ENCODE measurements at places on chromosomes 7 and 10.

- DNase-seq = no peak
Measured at GRCh38 chr7:37052705-37053104, 328.4 kb upstream of the AOAH start.

- no peak for DNase-seq
Measured at GRCh38 chr7:28121496-28121895, 59.1 kb downstream of the JAZF1 start.

GRCh38 chr10:78290131-78290750 is 256.6 kb downstream of the RPS24 start:
- no peak for DNase-seq

- DNase-seq = no peak
Measured at GRCh38 chr10:77932016-77932715, 5.6 kb upstream of the DLG5 start.

DNA sequence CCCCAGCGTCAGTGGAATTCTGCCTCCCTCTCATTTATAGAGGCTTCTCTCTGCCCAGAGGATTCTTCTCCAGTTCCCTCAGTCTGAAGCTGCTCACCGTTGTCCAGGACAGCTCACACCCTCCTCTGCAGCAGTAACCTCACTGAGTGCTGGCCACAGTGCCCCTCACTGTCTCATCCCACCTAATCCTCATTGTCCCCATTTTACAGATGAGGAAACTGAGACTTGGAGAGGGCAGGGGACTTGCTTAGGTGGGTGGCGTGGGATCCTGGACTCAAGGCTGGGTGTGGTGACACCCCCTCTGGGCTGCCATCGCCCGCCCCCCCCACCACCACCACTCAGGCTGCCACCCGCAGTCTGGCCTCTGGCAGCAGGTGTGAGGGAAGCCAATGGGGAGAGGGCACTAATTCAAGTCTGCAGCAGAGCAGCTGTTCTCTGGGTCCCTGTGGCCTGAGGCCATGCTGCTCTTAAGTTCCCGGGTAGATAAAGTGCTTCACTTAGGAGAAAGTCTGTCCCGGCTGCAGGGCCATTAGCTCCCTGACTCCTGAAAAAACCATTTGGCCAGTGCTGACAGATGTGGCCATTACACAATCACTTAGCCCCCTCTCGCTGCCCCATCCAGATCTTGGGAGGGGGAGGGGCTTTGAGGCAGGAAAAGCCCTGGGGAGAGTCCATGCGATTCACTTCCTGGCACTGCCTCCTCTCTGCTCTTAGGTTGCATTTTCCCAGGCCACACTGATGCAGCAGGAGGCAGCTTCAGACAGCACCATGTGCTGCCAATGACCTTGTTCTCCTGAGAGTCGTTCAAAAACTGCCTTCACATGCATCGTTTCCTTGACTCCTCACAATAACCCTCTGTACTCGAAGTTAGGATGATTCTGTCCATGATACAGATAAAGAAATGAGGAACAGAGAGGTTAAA is 36.3 kb downstream of the DRGX start:
- DNase-seq = no peak

- no peak for DNase-seq
Measured at GRCh38 chr10:103192451-103193106, 493 bp downstream of the NT5C2 start.

DNA sequence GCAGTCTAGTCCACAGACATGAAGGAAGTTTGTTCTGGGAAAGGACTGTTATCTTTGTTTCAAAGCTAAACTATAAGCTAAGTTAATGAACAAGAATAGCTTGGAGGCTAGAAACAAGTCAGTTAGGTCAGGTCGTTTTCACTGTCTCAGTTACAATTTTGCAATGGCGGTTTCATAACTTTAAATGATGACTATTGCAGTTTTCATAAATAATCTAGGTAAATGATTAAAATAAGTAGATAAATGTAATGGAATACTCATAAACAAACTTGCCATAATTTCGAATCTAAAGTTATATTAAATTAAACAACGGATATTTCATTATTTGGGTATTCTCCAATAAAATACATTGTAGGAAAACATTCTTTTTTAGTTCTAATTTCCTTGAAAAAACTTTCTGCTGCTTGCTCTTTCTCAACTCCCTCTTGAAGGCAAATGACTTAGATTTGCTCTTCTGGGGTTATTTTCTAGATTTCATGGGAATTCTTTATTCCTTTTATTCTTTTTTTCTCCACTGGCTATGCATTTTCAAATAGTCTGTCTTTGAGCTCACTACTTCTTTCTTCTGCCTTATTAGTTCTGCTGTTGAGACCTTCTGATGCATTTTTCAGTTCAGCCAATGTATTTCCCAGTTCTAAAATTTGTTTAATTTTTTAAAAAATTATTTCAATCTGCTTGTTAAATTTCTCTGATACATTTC is 103.8 kb upstream of the APBB1IP start:
- no peak for DNase-seq

- no peak for DNase-seq
Measured at GRCh38 chr7:50633414-50633710, 68.2 kb upstream of the DDC start.

DNA sequence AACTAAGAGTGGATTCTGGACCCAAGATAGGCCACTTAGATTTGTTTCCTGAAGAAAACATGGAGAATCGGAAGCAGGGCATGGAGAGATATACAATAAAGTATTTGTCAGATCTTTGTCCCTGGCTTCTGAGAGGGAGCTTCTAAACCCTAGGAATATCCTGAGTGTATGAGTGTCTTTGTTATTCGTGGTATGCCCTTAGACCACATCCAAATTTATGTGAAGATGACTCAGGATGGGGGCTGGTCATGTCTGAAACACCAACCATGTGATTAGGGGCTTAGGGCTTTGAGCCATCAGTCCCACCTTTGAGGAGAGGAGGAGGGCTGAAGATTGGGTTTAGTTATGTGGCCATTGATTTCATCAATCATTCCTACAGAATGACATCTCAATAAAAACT is 69.7 kb upstream of the PLPP4 start:
- DNase-seq = no peak

- no peak for DNase-seq
Measured at GRCh38 chr7:88772776-88773175, 13.3 kb downstream of the ZNF804B start.

GRCh38 chr7:15853832-15854470 is 167.5 kb upstream of the MEOX2 start:
- DNase-seq = no peak

- DNase-seq = no peak
Measured at GRCh38 chr10:46326971-46327370, 40.2 kb downstream of the ANTXRL start.

- DNase-seq = no peak
Measured at GRCh38 chr7:3107889-3108570, 64.4 kb upstream of the CARD11 start.

DNA sequence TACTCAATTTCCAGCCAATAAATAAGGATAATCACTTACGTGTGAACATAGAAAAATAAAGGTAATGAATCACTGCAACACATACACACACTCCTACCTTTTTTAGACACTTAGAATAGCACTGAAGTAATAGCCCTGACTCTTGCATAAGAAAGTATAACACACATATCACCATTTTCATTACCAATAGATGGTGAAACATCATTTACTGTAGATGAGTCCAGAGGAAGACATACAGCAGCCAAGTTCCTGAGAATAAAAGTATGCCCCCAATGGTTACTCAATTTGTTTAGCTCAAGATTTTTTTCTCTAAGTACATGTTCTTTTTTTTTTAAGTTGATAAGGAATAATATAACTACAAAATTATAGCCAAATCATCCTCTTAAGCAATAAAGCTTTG is 316.3 kb downstream of the PARD3 start:
- no peak for DNase-seq

DNA sequence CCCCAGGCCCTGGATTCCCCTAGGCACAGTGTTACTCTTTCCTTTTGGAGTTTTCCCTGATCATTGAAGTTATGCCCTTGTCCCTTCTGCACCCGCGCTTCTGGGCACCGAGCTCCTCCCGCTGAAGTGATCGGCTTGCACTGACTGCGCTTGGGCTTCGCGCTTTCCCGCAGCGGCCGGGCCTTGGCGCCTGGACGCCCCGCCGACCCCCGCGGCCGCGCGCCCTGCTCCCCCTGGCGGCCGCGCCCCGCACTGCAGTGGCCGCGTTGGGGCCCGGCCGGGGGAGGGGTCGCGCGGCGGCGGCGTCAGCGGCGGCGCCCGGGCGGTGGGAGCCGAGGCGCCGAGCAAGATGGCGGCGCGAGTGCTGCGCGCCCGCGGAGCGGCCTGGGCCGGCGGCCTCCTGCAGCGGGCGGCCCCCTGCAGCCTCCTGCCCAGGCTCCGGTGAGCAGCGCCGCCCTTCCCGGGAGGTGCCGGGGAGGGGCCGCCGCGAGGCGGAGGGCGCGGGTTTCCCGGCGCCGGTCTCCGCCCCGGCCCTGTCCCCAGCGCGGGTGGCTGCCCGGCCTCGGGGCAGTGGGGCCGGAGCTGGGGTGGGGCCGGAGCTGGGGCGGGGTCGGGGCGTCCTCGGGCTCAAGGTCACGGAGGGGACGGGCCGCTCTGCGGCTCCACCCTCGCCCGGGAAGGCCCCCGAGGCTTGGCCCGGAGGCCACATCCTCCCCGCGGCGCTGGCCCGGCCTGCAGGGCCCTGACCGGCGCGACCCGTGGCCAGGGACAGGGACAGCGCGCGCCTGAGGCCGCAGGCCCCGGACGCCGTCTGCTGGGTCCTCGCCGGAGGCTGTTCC is at the start of gene NIPSNAP2:
Gene NIPSNAP2, plus strand, starts transcription at position 325 of the 839 bp plus-strand sequence. Its CDS starts 25 bp downstream, at position 350.
- DNase-seq = peak; percentile 77

DNA sequence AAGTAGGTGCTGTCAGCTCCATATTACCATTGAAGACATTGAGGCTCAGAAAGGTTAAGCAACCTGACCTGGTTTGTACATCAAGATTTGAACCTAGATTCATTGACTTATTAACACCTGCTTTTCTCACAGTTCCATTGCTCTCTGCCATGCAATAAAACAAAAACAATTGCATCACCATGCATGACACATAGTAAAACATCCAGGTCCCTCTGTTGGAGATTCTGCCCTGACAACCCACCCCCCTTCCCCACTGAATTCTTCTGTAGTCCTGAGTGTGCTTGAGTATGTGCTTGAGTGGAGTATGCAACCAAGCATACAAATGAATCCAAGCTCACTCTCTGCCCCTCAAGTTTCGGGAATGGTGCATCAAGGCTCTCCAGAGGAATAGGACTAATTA is 6.0 kb upstream of the LMBR1 start:
- no peak for DNase-seq

GRCh38 chr7:132871419-132871818 is 210.5 kb downstream of the CHCHD3 start:
- no peak for DNase-seq

DNA sequence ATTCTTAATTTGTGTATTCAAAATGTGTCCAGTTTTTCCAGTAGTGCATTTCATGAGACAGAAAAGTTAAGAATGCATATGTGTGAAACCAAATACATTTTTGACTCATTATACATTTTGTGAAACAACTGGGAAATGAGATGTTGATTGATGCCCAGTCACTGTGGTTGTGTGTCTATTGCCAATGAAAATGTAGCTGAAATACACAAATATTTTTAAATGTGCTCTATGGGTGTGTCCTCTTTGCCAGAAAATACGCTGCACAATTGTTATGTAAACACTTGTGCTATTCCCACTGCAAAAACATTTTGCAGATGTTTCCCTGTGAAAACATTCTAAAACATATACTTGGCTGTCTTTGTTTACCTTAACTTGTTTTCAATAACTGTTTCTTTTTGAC is 395.2 kb downstream of the TFEC start:
- DNase-seq = no peak

GRCh38 chr10:71314028-71314693 is 4.9 kb upstream of the SLC29A3 start:
- DNase-seq = no peak

- DNase-seq = no peak
Measured at GRCh38 chr10:31678575-31679516, 249.8 kb downstream of the ARHGAP12 start.

DNA sequence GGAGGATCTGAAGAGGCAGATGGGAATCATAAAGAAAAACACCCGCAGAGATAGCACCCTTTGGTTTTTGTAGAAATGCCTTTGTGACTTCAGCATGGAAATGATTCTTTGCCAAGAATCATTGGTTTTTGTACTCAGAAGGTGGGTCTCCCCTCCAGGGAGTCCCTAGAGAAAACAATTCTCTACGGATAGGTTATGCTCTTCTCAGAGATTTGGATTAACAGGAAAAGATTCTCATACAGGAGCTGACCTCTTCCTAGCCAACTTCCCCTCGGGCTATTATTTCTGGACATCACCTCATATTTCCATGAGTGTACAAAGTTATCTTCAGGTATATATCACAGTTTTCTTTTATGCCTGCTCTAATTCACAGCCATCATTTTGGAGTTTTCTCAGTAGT is 274.2 kb upstream of the HABP2 start:
- DNase-seq = no peak

- no peak for DNase-seq
Measured at GRCh38 chr10:22379059-22379458, 33.8 kb downstream of the SPAG6 start.

DNA sequence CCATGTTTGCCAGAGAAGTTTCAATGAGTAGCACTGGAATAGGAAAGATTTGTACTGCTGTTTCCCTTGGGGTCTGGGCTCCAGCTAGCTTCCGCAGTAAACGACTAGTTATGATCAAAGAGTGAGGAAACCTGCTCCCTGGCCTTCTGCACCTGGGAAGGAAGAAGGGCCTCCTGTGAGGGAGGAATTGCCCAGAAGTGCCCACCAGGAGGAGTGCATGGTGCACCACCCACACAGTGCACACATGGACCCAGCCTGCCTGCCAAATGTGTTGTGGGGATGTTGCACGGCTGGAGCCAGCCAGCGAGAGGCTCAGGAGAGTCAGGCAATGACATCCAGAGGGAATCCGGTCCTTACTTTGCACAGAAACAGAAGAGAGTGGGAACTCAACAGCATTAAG is 27.0 kb upstream of the FAM107B start:
- no peak for DNase-seq

DNA sequence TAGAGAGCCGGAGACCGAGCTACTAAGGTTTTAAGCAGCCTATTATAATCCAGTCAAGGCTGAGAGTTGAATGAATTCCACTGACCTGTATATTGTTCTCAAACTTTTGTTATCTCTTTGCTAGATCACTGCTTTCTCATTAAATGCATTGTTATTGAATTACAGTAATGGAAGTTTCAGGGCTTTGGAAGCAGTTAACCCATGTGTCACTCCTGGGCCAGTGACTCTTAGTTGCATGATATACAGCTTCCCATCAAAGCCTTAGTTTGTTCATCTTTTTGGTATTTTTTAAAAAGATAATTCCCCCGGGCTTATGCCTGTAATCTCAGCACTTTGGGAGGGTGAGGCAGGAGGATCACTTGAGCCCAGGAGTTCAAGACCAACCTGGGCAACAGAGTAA is 55.4 kb upstream of the KIAA1217 start:
- DNase-seq = no peak

Data from GOT3 (cell line).